ENCODE measurements at places on chromosomes 5 and 9.

GRCh38 chr9:114273461-114273881 lies 49.4 kb upstream of the ORM1 start:
- no peak for DNase-seq

GRCh38 chr5:77102549-77102948 lies 15.5 kb upstream of the ZBED3 start:
- no peak for DNase-seq

- no peak for DNase-seq
Observed at GRCh38 chr9:107738789-107739188, 249.2 kb upstream of the KLF4 start.

GRCh38 chr9:7752481-7752880 lies 47.1 kb downstream of the DMAC1 start:
- no peak for DNase-seq

DNA sequence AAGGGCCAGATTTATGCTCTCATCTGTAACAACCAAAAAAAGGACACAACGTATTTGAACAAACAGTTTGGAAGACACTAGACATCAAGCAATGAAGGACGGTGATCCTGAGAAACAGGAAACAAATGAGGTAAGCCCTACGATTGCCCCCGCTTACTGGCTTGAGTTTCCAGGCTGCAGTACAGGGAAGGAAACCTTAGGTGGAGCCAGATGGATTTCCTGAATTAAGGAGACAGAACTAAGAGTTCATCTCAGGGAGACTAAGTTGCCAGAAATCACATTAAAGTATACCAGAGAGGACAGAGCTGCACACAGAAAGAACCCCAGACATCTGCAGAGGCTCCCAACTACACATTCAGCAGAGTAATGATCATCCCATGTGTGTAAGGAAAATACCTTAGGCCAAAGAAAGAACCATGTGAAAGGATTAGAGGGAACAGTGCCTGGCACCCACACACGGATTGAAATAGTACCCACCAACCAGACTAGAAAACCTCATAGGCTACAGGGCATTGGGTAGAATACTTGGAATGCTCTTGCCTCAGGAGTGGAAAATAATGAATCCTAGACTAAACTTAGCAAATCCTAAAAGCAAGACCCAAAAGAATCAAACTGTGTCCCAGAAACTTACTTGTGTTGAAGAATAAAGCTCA lies 99.3 kb upstream of the NIPBL start:
- DNase-seq: peak; percentile 45

- DNase-seq: no peak
Observed at GRCh38 chr9:112546149-112547012, 59.8 kb downstream of the KIAA1958 start.

DNA sequence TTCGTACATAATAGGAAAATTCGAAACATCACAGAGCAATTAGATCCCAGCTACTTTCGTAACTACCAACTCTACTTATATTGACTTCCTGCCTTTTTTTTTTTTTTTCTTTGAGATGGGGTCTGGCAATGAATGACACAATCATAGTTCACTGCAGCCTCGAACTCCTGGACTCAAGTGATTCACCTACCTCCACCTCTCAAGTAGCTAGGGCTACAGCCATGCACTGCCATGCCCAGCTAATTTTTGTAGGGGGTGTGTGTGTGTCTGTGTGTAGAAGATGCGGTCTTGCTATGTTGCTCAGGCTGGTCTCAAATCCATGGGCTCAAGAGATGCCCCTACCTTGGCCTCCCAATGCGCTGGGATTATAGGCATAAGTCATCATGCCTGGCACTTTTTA lies 5.8 kb upstream of the PAIP2 start:
- DNase-seq: no peak

GRCh38 chr9:96493757-96494156 lies 43.8 kb downstream of the HABP4 start:
- no peak for DNase-seq

DNA sequence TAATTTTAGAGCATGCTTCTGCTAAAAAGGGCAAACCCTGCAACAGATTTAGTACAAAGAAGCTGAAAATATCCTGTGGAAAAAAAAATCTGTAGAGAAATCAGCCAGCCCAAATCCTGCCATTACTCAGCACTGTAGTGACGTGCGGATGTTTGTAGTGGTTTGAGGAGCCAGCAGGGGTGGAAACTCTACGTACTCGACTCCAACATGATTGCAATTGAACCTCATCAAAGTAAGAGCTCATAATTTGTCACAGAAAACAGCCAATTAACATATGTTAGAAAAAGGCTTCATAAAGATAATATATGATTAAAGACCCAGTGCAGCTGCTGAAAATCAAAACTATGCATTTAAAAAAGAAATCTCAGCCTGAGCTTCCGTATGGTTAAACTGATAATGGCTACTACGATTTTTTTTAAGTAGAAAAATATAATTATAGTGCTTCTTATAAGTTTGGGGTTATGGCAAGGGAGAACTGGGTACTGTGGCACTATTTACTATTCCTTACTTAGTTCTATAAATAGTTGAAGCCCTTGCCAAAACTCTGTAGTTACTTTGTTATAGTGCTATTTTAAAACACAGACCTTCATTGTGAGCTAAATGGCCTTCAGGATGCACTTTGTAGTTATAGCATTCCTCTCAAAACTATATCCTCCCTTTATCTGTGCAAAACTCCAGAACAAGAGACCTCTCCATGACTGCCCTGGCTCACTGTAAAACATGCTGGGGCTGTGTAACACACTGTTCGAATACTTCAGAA lies 49.4 kb downstream of the MEF2C start:
- peak; percentile 72 for DNase-seq

DNA sequence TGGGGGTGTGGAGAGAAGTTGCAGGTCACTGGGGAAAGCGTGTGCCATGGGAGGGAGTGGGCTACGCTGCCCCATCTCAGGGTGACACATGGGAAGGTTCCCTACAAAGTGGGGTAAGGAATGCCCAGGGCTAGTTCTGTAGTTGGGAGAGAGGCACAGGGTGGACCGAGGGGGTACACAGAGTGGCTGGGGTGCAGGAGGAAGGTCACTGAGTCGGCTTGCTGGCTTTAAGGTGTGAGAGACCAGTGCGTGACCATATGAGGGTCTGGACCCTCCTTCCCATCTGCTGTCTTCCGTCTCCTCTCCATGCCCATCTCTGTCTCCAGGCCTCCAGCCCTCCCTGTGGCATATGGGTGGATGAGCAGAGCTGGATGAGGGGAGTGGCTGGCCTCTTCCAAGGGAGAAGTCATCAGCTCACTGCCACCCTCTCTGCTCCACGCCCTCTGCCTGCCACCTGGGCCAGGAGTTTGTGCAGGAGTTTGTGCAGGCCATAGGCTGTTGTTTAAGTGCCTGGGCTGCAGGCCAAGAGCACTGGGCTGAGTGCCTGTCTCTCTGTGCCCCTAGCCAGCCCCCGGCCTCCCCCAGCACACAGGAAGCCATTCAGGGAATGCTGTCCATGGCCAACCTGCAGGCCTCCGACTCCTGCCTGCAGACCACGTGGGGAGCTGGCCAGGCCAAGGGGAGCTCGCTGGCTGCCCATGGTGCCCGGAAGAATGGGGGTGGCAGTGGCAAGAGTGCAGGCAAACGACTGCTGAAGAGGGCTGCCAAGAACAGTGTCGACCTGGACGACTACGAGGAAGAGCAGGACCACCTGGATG lies 96.8 kb downstream of the PHF2 start:
- DNase-seq: no peak

GRCh38 chr9:131530546-131530919 lies 530 bp downstream of the UCK1 start:
- DNase-seq: peak; percentile 55

GRCh38 chr9:122125158-122125508 lies 32.0 kb upstream of the TTLL11 start:
- DNase-seq: peak; percentile 67

- DNase-seq: no peak
Observed at GRCh38 chr9:92030367-92030766, 80.3 kb upstream of the ROR2 start.
